ENCODE measurements at places on chromosomes 16 and 17. TPM values are rescaled to one million over a fixed set of nuclear protein-coding genes. Genes with fewer than 3 reads are reported as not detected.

GJD3 gene
- 0.68 TPM for total RNA-seq

GRCh38 chr16:20781697-20782096 lies 17.9 kb downstream of the ACSM3 start:
- no peak for DNase-seq

KAT2A gene
- total RNA-seq, result 30.8 TPM

TBC1D10B gene
- total RNA-seq, result 14.1 TPM

DNA sequence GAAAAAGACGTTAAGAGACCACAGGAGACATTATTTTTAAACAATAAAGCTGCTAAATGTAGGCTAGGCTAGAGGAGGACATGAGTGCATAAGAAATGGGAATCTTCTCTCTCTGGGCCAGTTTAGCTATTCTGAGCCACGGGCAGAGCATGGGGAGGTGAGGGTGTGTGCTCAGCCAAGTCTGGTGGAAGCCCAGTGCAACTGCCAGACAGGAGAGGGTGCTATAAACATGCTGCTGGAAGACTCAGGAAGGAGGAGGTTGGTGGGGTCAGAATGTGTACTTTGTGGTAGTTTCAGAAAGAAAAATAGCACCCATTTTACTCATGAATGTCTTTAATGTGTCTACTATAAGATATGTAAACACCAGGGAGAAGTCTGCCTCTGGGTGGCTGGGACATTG lies 5.9 kb upstream of the SDK2 start:
- DNase-seq, result peak; percentile 7

SHPK gene
- 26.9 TPM for total RNA-seq

- no peak for DNase-seq
Measured at GRCh38 chr17:10429421-10430045, 7.8 kb upstream of the MYH8 start.

GRCh38 chr17:61574542-61575351 lies 16.3 kb downstream of the NACA2 start:
- DNase-seq, result no peak

GRCh38 chr16:88449267-88449561 lies 3.9 kb upstream of the ZFPM1 start:
- no peak for DNase-seq

GRCh38 chr16:56203052-56203451 lies 11.8 kb downstream of the GNAO1 start:
- no peak for DNase-seq

- DNase-seq, result no peak
Measured at GRCh38 chr17:49931416-49932137, 37.4 kb upstream of the DLX4 start.

DNA sequence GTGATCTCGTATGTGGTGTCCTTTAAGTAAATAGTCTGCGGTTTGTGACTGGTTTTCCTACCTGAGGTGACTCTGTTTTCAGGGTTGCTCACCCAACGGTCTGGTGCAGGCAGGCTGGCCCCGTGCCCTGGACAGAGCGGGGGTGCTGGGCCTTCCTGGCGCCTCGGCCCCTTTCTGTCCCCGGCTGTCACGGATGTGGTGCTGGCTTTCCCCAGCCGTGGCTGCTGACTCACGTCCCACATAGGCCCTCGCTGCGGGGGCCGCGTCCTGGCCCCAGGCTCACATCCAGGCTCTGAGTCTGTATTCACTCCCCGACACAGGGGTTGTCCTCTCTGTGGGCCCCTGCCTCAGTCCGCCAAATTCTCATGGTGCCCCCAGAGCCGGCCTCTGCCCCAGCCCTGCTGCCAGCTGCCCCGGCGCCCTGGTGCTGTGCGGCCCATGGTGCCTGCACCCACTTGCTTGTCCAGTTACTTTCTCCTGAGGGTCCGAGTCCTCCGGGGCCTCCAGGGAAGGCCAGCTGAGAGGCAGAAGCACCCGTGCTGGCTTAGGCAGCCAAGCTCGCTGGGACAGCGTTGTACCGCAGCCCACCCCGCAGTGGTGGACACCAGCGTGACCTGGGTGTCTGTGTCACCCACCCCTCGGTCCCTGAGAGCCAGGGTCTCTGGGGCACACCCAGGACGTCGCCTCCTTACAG lies 5.9 kb downstream of the CHMP6 start:
- DNase-seq, result no peak

CAMKK1 gene
- total RNA-seq, result 0.35 TPM

DNA sequence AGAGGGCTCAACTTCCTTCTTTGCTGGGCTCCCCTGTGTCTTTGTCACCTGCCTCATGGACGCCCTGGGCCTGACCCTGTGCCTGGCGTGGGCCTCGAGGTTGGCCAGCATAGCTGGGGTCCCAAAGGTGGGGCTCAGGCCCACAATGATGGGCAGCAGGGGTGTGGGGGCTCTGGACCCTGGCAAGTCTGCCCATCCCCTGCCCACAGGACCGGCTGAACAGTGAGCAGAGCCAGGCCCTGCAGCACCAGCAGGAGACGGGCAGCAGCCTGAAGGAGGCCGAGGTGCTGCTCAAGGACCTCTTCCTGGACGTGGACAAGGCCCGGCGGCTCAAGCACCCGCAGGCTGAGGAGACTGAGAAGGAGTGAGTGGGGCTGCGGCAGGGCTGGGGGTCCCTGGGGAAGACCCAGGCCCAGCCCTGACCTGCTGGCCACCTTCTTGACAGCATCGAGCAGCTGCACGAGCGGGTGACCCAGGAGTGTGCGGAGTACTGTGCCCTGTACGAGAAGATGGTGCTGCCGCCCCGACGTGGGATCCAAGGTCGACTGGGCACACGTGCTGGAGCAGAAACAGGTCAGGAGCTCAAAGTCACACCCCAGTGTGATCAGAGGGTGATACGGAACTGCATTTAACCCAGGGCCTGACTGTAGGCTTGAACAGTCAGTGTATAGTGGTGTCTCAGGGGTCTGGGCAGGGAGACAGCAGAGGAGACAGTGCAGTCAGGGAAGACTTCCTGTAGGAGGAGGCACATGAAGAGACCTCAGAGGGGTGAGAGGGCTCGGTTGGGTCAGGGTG lies 3.8 kb downstream of the EVPLL start:
- DNase-seq, result no peak

GRCh38 chr17:76193591-76193990 lies 46.7 kb downstream of the RNF157 start:
- no peak for DNase-seq

DNA sequence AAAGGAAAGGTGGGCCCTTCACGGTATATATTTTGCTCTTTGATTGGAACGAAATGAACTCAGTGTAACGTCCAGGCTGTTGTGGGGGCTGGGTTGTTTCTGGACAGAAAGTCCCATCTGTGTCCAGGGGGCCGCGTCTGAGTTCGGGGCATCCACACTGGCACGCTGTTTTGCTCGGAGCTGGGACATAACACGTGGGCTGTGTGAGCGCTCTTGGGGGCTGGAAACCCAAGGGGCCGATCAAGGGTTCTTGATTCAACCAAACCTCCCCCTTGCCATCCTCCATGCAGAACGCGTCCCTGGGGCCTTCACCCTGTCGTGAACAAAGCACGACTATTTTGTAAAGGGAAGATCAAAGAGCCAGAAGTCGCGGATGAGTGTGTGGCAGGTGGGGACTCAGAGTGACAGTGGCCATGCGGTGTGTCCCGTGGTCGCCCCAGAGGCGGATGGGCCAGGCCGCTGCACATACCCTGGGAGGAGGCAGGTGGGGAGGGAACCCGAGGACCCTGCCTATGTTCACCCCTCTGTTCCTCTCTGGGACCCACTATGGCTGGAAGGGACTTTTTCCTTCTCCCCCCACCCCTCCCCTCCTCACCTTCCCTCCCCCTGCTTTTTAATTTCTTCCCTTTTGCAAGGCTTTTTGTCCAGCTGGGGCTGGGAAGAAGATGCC lies 387.2 kb downstream of the SEC14L1 start:
- no peak for DNase-seq

DNA sequence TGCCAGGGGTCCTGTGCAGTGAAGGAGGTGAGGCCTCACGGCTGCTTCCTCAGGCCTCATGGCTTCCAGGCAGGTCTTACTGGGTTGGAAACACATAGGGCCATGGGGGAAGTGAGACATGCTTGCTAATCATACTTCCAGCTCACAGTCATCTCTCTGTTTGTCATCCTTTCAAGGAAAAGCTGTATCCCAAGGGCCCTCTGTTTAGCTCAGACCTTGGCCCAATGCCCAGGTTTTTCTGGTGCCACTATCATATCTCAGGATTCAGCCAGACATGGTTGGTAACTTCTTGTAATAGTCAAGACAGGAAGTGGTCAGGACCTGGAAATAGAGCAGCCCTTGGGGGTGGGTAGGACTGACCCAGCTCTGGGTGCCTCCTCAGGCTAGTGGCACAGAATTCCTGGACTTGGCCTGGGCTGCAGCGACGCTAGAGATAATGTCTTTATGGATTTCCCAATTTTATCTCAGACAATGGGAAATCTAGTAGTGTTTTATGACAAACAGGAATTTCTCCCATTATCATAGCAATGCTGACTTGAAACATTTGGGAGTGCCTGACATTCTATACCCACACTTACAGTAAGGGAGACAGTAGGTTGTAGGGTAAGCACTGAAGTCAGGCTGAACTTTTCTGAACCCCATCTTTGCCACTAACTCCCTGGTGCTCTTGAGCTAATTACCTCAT lies 13.5 kb upstream of the ITGB3 start:
- peak; percentile 59 for DNase-seq

GP2 gene
- total RNA-seq, result 11.8 TPM

GRCh38 chr16:81698310-81698641 lies 80.8 kb upstream of the PLCG2 start:
- no peak for DNase-seq

DNA sequence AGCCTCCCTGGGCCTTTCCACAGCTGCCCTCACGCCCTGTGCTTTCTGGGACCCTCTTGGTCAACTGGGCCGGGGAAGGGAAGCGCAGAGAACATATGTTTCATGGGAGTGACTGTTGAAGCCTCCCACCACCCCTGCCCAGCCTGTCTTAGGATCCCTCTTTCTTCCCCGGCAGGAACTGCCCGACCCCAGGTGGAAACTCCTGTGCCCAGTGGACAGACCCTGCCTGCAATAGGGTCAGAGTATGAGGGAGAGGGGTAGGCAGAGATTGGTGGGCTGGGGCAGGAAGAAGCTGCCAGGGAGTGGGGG lies 10.5 kb downstream of the HEXIM2 start:
- no peak for DNase-seq

- peak; percentile 68 for DNase-seq
Measured at GRCh38 chr17:27319541-27320221, 25.8 kb downstream of the WSB1 start.

DNA sequence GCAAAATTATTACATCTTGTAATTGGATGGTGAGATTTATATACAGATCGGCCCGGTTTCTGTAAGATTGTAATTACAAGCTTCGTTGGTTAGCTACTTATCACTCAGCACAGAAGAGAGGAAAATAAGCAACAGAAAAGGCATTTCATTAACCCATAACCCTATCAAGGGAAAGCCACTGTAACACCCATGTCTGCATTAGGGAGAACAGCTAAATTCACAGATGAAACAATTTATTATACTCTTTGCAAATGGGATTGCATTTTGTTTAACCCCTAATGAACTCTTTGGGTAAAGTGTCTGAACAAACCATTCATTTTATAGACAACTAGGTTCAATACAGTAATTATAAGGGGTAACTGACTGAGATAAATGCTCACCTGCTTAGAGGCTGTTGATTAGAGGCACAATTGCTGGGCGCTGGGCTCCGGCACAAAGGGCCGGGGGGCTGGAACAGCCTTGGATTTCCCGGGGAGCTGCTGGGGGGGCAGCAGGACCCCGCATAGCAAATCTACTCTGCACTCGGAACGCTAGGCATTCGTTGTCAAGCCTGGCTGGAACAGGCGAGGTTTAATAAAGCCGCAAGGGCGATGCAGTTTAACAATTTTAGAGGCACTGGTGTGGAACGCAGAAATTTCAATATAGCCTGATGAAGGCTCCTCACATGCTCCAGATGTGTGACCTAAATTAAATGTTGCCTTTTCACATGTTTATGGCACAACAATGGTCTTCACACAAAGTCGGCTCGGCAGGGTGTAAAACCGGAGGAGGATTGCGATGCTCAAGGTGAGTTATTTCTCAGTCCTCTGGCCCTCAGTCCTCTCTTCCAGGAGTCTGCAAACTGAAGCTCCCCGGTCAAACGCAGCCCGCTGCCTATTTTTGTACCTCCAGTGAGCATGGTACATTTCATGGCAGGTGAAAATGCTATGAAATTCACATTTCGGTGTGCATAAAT lies 134.0 kb upstream of the IRX6 start:
- no peak for DNase-seq

DNA sequence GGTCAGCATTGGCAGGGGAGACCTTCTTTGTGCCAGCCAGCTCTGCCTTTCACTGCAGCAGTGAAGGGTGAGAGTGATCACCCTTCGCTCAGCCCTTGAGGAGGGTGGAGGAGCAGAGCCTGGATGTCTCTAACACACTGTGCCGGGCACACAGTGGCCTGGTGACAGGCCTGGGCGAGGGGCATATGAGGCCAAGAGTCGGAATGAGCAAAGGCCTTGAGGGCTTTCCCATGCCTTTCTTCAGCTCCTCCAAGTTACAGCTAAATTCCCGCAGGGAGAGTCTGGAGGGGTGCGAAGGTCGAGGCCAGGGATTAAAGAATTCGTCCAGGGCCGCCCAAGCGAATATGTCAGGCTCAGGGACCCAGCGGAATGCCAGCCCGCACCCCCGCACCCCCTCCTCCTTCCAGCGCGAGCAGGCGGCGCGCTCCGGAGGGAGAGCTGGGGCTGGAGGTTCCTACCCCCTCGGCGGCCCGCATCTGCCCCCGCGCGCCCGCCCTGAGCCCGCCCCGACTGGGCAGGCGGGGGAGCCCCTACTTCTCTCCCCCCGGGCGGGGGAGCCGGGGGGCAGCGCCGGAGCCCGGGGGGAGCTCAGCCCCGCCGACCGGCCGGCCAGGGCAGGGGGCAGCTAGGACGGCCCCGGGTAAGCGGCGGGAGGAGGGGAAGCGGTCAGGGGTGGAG lies at the start of gene RASL10B:
Gene RASL10B, plus strand, starts transcription at position 401 of the 678 bp plus-strand sequence. CDS start 3,546 bp downstream, outside the sequence.
- peak; percentile 44 for DNase-seq

- no peak for DNase-seq
Measured at GRCh38 chr16:81224824-81225223, 13.7 kb upstream of the BCO1 start.

- no peak for DNase-seq
Measured at GRCh38 chr16:27777527-27777926, 227.6 kb downstream of the KATNIP start.

- no peak for DNase-seq
Measured at GRCh38 chr17:33310296-33310695, 17.2 kb upstream of the ASIC2 start.

NECAB2 gene
- total RNA-seq, result 12.9 TPM

DNA sequence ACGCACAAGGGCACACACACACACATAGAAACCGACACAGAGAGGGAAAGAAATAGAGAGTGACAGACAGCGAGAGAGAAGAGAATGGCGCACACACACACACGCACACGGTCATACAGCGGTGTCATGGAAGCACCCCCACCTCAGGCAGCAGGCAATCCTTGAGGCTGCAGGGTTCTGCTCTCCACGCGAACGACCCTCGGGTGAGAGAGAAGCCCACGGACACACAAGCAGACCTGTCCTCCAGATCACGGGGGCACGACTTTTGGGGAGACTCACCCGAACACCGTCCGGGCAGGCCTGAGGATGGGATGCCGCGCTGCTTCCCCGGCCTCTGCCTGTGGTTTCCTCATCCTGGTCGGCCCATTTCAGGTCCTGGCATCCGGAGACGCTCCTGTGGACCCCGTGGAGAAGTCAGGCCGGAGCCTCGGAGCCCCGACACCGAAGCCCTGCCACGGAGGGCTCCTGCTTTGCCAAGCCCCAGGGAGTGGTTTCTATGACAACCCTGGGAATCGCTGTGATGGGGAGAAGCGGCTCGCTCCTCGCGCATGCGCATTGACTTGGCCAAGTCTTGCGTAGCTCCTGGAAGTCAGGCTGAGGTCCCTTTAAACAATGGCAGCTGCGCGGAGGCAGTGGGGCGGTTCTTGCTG lies 118.2 kb upstream of the KCNJ18 start:
- DNase-seq, result peak; percentile 67

OR1A2 gene
- total RNA-seq, result not detected

Data from left lobe of liver (tissue), 2 donors.